Stimulated activated naive CD4-positive, alpha-beta T cell (primary cell): ENCODE measurements at places on chromosomes 2 and 18.

GRCh38 chr2:64675860-64676259, 22.1 kb upstream of the SERTAD2 start:
- DNase-seq = no peak

GRCh38 chr2:108492364-108492763, 41.9 kb upstream of the LIMS1 start:
- DNase-seq = no peak

DNA sequence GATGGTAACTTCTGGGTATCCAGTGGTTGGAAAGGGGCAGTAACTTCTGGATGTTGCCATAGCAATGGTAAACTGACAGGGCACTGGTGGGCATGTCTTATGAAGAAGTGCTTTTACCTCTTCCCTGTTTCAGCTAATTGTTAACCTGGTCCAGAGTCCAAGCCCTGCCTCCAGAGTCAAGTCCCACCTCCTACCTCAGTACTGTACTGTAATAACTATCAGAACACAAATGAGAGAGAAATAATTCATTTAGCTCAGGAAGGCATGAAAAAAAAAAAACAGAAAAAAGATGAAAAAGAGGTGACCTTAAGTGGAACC, 237.0 kb downstream of the ZNF804A start:
- DNase-seq = no peak

DNA sequence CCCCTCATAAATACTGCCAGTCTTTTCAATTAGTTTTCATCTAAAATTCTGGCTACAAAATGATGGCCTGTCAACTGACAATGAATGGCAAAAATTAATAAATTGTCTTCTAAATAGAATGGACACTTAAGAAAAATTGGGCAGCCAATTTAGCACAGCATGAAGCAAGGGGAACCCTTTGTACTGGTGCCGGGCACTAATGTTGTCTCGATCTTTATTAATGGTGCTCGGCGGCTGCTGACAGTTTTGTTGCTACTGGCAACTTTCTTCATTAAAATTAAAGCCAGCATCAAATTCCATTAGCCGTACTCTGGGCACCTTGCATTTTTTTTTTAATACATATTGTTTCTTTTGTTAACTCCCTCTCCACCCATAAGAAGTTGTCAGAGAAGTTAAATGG, 309.3 kb downstream of the GBX2 start:
- no peak for DNase-seq

GRCh38 chr2:222794585-222795449, 66.0 kb upstream of the ACSL3 start:
- DNase-seq = no peak

GRCh38 chr2:207855591-207855990, 85.9 kb upstream of the FZD5 start:
- DNase-seq = no peak

DNA sequence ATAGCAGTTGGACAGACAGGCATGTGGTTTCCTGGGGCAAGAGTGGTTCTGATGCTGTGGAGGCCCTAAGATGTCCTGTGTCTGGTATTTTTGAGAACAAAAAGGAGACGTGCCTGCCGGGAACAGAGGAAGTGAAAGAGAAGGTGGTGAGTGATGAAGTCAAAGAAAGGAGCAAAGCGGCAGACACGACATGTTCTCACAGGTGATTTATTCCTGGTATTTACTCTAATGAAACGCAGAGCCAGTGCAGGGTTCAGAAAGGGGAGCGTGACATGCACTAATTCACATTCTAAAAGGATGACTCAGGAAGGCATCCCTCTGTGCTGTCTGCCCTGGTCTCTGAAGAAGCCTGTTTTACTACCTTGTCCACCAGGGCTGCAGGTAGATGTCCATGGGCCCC, 211.0 kb downstream of the KCNE4 start:
- DNase-seq = no peak

DNA sequence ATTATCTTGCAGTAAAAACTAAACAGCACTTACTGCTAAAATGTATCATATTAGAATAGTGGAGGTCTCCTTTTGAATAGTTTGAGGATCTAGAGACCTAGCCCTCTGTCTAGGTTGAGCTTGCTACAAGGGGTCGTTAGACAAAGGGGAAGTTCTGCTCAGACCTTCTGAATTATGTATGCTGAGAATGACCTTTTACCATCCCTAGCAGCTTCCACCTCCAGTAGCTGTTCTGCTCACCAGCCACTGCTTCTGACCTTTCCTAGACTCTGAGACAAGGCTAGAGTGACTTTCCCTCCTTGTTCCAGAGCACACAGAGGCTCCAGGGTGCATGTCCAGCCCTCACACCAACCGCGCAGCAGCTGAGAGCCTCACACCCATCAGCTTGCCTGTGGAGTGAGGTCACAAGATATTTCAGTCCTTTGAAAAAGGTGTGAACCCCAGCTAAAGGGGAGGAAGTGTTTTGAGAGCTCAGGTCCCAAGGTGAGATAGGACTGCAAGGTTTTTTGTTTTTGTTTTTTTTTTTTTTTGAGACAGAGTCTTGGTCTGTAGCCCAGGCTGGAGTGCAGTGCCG, 289.3 kb upstream of the TNP1 start:
- no peak for DNase-seq

- no peak for DNase-seq
These were observed 192.9 kb downstream of the AFF3 start for GRCh38 chr2:99949530-99949929.

DNA sequence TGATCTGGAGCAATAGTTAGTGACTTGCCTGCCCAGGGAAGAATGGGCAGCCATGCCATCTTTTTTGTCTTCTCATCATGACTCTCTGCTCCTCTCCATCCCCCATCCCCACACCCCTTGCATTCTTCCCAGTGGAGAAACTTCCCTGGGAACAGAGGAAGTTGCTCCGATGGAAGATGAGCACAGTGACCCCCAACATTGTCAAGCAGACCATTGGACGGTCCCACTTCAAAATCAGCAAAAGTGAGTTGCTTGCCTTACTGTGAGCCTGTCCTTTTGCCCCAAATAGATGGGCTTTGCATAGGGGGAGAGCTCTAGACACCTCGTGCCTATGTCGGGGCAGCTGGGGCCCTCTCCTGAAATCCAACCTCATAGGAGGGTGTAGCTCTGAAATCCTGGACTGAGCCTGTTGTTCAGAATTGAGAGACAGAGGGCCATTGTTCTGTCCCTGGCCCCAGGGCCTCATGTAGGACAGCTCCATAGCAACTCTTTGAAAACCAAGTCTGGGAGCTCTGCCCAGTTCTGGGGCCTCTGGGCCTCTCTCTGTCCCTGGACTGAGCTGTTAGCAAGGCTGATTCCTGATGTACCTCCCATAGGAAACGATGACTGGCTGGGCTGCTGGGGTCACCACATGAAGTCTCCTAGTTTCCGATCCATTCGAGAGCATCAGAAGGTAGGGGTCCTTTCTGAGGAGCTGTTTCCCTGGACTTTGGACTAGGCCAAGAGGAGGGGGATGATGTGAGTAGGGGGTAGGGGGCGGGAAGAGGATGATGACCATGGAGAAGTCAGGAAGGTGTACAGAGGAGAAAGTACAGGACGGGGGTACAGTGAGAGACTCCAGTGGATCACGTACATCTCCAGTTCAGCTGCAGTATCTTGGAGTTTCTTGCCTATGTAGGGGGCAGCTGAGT, 35.2 kb downstream of the TTLL4 start:
- DNase-seq = no peak

DNA sequence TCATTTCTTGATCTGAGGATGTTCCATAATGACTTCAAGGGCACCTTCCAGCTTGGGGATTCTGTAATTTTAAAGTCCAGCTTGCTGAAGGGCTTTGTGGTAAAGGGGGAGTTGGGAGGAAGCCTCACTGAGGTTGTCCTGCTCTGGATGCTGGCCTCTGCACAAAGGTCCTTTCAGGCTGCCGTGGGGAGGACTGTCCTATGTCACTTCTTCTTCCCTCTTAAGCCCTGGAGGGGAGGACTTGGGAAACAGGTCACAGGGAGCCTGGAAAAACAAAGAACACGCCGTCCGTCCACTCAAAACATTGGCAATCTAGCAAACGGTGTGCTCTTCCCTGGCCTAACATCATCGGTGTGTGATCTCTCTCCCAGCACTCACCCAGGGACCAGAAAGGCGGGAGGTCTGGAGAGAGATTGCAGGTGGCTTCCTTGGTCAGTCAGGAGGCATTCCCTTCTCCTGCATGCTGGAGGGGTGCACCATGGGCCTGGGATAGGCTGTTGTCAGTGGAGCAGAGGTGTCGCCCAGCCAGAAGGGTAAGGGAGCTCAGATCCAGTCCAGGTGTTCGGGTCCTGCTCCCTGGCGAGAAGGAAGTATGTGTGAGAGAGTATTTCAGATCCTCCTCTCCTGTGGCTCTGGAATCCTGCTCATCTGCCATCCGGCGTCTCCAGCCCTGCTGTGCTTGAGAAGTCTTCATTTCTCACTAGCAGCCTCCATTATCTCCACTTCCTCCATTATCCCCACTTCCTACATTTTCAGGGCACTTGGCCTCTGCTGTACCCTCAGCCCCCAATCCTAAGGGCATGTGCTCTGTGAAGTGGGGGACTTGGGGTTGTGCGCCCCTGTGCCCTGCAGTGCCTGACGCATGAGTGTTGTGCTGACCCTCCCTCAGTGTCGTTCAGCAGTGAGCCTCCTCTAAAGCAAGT, 20.1 kb downstream of the ASAP2 start:
- no peak for DNase-seq

- no peak for DNase-seq
These were observed 187.8 kb upstream of the FSHR start for GRCh38 chr2:49342156-49342555.

GRCh38 chr18:59514203-59514602, 155.1 kb upstream of the LMAN1 start:
- DNase-seq = no peak

DNA sequence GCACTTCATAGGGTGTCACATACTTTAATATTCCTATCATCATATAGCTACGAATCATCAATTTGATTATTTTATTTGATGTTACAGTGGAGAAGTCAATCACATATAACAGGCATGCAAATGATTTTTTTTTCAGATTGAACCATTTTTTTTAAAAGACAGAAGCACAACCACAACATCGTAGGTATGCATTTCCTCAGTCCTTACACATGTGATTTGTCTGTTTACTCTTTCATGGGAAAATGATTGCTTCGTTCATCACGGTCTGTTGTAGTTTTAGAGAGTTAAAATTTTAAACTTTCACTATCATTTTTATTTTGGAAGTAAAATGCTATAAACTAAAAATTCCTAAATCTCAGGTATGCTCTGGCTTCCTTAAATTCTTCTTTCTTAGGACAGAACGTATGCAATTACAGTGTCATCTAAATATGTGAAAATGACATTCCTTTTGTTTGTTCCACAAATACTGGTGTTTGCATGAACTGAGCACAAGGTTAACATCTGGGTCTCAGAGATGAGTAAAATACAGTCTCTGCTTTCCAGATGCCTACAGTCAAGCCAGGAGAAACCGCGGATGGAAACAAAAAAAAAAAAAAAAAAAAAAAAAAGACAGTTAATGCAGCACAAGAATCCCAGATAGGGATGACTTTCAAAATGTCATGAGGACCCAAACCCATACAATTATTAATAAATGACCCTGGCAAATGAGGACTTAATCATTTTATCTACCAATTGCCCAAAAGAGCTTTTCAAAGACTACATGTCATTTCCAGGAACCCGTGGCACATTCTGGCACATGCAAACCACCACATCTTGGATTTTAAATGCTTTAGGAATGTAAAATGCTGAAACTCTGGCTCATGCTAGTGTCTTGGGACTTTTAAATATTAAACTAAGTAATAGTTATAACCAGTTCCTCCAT, 201.2 kb downstream of the LRP1B start:
- DNase-seq = no peak

- DNase-seq = no peak
These were observed 830 bp downstream of the DNER start for GRCh38 chr2:229713371-229714079.

GRCh38 chr2:68031043-68031442, 31.8 kb downstream of the C1D start:
- no peak for DNase-seq

GRCh38 chr2:83970217-83970929, 488.7 kb downstream of the SUCLG1 start:
- DNase-seq = no peak

DNA sequence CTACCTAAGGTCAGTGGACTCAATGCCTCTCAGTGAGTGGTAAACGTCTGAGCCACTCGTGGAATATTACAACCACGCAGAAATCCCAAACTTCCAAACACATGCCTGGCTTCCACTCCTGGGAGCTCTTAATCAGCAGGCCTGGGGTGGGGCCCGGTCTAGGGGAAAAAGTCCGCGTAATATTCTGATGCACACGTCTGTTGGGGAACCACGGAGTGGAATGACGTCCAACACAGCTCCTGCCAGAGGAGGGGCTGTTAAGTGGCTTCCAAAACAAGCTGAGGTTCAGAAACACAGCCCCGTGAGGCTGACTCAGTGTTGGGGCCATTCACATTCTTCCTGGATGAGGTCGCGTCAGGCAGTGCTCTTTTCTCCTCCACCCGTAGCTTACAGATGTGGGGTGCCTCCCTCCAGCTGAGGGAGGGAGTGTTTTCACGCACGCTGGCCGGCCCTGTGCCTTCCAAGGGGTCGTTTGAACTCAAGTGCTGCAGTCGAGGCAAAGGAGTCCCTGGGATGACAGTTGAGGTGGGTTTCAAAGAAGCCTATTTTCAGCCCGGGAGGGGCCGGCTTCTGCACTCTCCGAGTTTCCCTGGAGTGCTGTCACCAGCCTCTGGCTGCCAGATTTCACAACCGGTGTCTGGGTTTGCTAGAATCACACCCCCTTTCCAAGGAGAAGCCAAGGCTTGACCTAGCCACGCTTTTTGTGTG, 73.1 kb downstream of the ACKR3 start:
- DNase-seq = no peak

DNA sequence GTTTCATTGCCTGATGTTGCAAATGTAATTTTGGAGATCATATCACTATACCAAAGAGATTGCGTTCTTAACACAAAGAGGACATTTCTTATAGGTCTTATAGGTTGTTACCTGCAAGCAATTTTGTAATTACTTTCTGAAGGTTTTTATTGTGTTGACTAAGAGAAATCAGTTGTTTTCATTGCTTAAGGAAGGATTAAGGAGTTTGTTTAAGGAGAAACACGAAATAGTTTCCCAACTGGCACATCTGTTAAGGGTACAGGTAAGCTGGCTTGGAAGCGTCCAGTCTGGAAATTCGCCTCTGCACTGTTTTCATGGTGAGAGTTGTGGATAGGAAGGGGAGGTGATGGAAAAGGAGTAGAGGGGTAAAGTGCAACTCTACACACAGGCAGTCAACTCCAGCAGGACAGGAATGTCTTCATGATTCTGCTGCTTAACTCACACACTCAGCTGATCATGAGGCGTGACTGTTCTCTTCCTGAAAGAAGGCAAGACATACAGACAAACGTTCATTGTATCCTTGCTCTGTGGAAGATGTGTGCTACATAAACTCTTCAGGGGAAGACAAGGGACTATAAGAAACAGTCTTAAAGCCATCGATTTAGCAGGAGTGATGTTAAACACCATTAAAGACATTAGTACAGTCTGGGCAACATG, 61.4 kb upstream of the ACSL3 start:
- no peak for DNase-seq

DNA sequence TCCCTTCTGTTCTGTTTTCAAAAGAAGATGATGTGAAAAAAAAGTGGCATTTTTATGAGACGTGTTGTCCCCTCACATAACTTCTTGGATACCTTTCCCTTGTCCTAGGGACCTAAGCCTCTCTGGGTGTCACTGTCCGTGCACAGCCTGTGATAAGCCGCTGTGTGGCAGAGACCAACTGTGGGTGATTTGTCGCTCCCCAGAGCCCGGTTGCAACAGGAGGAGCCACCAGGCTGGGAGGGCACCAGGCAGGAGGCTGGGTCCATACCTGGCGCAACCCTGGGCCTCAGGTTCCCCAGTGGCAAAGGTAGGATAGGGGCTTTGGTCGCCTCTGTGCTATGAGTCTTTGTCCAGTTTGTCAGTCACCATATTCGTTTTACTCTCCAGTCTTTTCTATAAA, 82.1 kb downstream of the AGAP1 start:
- no peak for DNase-seq
